Endothelial cell of umbilical vein (primary cell): ENCODE measurements at places on chromosomes 4 and X. TPM values are rescaled to one million over a fixed set of nuclear protein-coding genes. Genes with fewer than 3 reads are reported as not detected.

The GLRB gene
- total RNA-seq = 5.7 and 6.2 TPM in 2 replicates

The PPP3CA gene
- 40.3 and 43.3 TPM in 2 replicates for total RNA-seq

The TCEAL2 gene
- total RNA-seq = not detected in 2 replicates

The SULT1E1 gene
- total RNA-seq = 34.5 and 42.1 TPM in 2 replicates

The MAP7D2 gene
- total RNA-seq = 0.15 and 0.18 TPM in 2 replicates

The DCAF8L2 gene
- total RNA-seq = 0.15 TPM in 1 of 2 replicates, not detected in the other

The BGN gene
- 453 and 479 TPM in 2 replicates for total RNA-seq

The SASH3 gene
- total RNA-seq = not detected in 2 replicates

The EFHC2 gene
- total RNA-seq = not detected in 2 replicates

The RAB40AL gene
- total RNA-seq = 1.4 and 1.9 TPM in 2 replicates

The SHISA3 gene
- 11.6 and 12.0 TPM in 2 replicates for total RNA-seq

The TTC29 gene
- not detected in 2 replicates for total RNA-seq

The DUSP9 gene
- 0.35 TPM in 1 of 2 replicates, not detected in the other for total RNA-seq

The HSFX4 gene
- not detected in 2 replicates for total RNA-seq

The ZNF518B gene
- total RNA-seq = 28.3 and 33.5 TPM in 2 replicates

The PFKFB1 gene
- 0.16 and 0.20 TPM in 2 replicates for total RNA-seq

The TMPRSS11A gene
- not detected in 2 replicates for total RNA-seq

The SPANXN4 gene
- total RNA-seq = not detected in 2 replicates

The CLCN3 gene
- total RNA-seq = 49.0 and 51.4 TPM in 2 replicates

The HNRNPH2 gene
- total RNA-seq = 58.5 and 59.1 TPM in 2 replicates

The UBE2D3 gene
- total RNA-seq = 279 and 288 TPM in 2 replicates
